ENCODE measurements at places on chromosomes 11 and 22. TPM values are rescaled to one million over a fixed set of nuclear protein-coding genes. Genes with fewer than 3 reads are reported as not detected.

GRCh38 chr11:72673943-72674828 is at the start of gene PDE2A:
Gene PDE2A (minus strand): TSS chr11:72674422. CDS start chr11:72674207, 215 bp downstream.
- DNase-seq: no peak

GRCh38 chr11:73248526-73249185 is 23.5 kb upstream of the P2RY6 start:
- DNase-seq: no peak

GRCh38 chr11:2312232-2313042 is 10.6 kb downstream of the TSPAN32 start:
- DNase-seq: peak; percentile 49

DNA sequence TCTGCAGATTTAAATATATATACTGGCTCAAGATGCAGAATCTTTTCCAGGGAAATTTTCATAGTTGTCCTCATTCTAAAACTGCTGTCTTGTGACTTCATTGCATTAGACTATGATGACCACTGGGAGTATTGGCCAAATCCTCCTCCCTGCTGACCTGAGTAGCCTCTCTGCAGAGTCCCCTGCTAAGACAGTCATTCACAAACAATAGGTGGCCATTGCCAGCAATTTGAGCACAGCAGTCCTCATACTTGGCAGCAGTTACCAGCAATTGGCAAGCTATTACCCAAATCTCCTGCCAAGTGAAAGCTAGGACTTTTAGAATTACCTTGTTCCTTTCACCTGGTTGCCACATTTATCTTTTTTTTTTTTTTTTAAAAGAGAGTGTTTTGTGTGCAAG is 325.8 kb downstream of the FAT3 start:
- DNase-seq: no peak

- no peak for DNase-seq
Measured at GRCh38 chr11:57287884-57288283, 36.9 kb downstream of the TNKS1BP1 start.

DNA sequence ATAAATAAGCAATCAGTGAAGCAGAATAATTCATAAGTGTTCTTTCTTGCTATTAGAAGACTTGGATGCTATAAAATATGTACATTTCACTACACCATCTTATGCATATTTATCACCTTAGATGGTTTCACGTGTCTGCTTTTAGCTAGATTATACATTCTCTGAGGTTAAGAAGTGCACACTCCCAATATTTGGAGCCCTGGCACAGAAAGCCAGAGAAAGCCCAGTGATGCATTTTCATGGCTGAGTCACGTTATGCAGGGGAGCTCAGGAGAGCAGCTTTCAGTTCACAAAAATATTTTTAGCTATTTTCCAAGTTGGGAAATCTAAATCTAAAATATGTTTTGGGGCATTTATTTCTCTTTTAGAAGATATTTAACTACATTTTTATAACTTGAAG is 5.1 kb upstream of the TP53AIP1 start:
- no peak for DNase-seq

DNA sequence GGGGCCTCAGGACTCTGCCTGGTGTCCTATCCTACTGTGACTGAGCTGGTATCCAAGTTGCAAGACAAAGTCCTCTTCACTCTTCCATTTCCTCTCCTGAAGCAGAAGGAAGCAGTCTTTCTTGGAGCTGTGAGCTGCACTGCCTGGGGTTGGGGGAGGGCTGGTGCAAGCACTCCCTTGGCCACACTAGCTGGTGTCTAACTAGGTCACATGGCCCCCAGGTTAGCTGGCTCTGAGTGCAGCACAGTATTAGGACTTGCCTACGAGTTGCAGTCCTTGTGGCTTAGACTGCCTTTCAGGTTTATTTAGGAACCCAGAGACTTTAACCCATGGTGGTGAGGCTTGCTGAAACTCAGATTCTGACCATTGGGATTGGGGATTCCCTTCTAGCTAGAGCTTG is 138.9 kb downstream of the NELL1 start:
- no peak for DNase-seq

DNA sequence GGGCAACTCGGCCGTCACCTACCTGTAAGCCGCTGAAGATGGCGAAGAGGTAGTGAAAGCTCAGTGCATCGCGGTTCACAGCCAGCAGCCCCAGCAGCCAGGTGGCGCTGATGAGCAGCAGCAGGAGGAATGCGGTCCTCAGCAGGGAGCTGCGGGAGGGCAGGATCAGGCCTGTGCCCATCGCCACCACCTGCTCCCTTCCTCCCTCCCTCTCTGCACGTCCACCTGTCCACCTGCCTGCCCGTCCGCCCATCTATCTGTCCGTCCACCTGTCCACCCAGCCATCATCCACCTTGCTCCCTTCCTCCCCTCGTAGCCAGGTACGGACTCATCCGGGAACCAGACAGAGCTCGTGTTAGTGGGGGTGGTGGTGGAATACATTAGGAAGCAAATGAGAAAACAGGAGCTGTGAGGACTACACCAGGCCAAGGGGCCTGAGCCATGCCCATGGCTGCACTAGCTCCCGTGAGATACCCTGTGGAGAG is 32.2 kb downstream of the TRMU start:
- peak; percentile 38 for DNase-seq

DNA sequence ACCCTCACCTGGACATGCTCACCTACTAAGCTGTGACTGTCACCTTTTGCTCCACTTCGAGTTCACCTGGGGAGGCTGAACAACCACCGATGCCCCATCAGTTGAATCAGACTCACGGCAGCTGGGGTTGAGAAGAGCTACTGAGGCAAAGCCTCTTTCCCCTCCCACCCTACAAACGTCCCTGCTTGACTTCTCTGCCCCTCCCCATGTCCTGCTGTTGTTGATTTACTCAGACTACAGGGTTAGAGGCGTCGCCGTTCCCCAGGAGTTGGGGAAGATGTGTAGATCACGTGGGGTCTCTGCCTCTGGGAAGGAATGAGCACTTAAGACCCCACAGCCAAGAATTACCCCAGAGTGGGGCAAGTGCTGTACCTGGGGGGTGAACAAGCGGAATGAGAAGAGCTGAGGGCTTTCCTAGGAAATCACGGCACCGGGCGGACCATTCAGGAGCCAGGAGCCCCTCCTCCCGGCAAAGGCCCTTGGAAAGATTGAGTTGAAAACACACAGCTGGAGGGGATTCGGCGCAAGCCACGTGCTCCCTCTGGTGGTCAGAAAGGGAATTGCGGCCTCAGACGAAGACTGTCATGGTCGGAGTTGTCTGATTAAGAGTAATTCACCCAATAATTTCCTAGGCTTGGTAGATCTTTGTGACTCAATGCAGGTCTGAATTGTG is 7.0 kb downstream of the FXYD2 start:
- DNase-seq: peak; percentile 70

DNA sequence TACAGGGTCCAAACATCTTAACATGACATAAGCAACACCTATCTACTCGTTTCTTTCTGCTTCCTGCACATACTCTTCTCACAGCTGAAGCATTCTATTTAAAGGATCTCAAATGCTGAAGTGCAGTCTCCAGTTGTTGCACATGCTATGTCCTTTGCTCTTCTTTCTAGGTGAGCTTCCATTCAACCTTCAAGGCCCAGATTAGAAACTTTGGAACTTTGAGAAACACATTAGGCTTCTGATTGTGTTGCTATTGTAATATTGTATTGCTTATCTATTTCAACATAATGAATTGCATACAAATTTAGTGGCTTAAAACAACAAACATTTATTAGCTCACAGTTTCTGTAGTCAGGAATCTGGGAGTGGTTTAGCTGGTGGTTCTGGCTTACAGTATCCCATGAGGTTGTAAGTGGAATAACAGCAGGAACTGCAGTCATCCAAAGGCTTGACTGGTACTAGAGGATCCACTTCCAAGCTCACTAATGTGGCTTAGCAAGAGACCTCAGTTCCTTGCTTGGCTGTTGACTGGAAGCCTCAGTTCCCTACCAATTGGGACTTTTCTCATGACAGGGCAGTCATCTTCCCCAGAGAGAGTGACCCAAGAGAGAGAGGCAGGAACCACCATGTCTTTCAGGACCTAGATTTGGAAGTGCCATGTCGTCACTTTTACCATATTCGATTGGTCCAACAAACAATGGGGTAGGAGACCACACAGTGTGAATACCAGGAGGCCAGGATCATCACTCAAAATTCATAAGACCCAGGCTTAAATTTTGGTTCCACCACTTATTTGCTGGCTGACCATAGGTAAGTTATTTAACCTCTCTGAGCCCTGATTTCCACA is 27.2 kb upstream of the RASSF10 start:
- DNase-seq: peak; percentile 10

DNA sequence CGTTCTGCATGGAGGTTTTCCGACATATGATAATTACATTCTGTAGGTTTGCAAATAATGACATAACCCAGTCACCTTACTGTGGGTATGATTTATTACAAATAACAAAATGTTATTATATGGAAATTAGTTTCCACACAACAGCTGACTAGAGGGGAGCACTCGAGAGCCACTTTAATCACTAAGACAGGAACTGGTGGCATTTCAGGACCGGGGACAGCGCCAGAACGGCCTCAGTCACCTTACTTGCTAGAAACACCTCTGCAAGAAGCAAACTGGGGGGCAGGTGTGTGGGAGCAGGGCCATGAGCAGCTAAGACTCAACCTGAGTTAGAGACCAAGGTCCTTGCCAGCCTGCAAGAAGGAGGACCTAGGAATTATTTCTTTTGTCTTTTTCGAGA is 199.9 kb downstream of the DSCAML1 start:
- peak; percentile 43 for DNase-seq

GRCh38 chr11:78414321-78415051 is 3.1 kb downstream of the GAB2 start:
- peak; percentile 33 for DNase-seq

DNA sequence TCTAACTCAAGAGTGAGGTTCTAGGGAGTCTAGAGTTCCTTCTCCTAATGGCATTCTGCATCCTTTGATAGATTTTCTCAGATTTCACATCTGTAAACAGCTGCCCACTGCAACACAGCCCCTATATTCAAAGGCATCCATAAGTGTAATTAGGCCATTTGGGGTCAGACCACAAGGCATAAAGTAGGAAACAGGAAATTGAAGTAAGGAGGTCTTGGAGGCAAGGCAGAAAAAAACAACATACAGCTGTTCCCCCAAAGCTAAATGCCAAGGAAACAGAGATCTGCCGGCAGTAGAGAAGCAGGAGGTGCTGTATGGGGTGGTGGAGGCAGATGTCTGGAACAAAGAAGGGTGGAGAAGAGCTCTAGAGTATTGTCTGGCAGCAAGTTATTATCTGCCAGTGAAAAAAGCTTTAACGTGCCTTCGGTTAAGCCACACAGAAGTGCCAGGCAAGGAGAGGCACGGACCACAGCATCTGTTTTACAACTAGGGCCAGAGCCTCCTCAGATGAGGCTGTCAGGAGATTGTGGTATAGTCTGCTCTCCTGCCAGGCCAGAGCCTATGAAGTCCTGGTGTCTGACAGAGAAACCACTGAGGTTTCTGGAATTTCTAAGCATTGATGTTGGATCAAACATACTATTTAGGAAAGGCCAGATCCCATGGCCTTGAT is 100.2 kb upstream of the CHRM4 start:
- peak; percentile 45 for DNase-seq

- DNase-seq: peak; percentile 84
Measured at GRCh38 chr11:68212421-68213134, 518 bp downstream of the KMT5B start.

DNA sequence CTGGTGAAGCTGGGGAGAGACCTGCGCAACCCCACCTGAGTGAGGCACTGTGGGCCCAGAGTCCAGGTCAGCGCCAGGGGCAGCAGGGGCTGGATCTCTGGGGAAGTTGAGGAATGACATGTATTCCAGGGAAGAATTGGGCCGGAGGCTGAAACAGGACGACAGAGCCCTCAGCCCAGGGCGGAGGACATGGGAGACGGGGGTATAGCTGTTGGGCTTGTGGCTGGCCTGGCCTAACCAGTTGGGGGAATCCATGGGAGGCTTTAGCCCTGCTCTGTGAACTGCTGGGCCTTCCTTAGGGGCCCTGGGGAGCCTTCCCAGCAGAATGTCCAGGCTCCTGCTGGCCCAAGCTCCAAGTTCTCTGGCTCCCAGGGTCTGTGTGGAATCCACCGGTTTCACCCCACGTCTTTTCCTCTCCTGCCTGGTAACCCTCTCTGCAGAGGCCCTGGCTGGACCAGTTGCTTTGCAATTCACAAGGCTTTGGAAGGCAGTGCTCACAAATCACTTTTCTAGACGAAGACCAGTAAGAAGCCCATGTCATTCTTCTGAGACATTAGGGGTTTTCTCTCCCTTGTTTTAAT is 50.4 kb upstream of the KCNQ1OT1 start:
- DNase-seq: no peak

DNA sequence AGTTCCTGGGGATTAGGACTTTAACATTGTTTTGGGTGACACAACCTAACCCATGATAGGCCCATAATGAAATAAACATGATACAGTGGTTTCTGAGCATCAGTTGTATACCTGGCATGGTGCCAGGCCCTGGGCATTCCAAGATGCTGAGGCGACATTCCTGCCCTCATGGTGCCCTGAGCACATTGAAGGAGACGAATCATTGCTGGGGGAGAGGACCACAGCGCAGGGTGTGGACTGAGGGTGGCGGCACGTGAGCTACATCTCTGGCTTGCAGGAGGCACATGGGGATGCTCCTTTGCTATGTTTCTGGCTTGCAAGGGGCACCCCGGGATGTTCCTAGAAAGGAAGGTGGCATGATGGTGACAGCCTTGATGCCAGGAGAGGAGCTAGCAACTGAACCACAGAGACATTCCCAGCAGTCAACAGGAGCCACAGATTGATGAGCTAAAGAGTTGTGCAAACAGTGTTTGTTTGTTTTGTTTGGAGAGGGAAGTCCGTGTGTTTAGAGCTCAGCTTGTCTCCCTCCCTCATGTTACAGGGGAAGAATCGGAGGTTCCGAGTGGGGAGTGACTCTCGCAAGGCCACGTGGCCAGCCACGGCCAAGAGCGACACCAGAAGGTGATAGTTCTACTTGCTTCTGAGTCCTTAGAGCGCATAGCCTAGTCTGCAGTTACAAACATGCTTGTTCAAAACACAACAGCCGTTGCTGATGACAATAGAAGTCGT is 106.4 kb downstream of the MIAT start:
- DNase-seq: peak; percentile 69

DNA sequence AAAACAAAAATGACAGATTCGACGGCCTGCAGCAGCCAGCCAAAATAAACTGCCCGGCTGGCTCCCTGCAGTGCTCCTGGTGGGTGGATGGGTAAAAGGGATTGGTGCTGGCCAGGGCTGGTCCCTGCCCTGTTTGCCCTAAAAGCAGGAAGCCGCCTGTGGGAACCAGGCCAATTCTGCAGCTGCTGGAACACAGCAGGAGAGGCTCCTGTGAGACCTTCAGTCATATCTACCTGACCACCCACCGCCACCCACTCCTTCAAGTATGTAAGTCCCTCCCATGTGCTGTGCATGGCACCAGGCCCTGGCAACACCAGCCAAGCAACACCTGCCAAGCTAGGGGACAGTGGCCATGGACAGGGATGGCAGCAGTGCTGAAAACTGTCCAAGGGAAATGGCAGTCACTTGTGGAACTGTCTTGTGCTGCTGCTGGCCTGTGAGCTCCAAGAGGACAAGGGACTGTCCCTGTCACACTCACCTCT is 48.7 kb upstream of the ARFGAP3 start:
- DNase-seq: no peak

GRCh38 chr11:72491001-72491400 is 56.7 kb upstream of the CLPB start:
- peak; percentile 37 for DNase-seq

GRCh38 chr22:48453171-48453570 is 1374.5 kb downstream of the BRD1 start:
- DNase-seq: no peak

- no peak for DNase-seq
Measured at GRCh38 chr22:25090225-25090890, 109.3 kb upstream of the CRYBB3 start.

Gene TTC36
- 0.97 TPM for total RNA-seq

Gene FGF19
- total RNA-seq: not detected

Gene KRTAP5-7
- total RNA-seq: not detected

Gene PPP1R14B
- total RNA-seq: 175 TPM

Gene OR52I2
- total RNA-seq: not detected

Gene LRRC32
- 25.8 TPM for total RNA-seq

Gene NCF4
- total RNA-seq: not detected

Gene METTL15
- total RNA-seq: 17.7 TPM

All from fibroblast of villous mesenchyme (primary cell).